BJ (cell line): ENCODE measurements at places on chromosomes 16 and 17.
A peak's percentile ranks its signal among the peaks of the same experiment; 100 is the strongest.

GRCh38 chr17:2090804-2091534 is 36.1 kb downstream of the HIC1 start:
- peak; percentile 83 for DNase-seq

GRCh38 chr17:13797863-13798262 is 196.1 kb upstream of the HS3ST3A1 start:
- no peak for DNase-seq

- DNase-seq: no peak
Observed at GRCh38 chr16:10929853-10930754, 12.2 kb downstream of the DEXI start.

GRCh38 chr16:55470533-55471371 is 8.2 kb upstream of the MMP2 start:
- DNase-seq: no peak

- no peak for DNase-seq
Observed at GRCh38 chr17:4648741-4649140, 7.3 kb upstream of the ALOX15 start.

DNA sequence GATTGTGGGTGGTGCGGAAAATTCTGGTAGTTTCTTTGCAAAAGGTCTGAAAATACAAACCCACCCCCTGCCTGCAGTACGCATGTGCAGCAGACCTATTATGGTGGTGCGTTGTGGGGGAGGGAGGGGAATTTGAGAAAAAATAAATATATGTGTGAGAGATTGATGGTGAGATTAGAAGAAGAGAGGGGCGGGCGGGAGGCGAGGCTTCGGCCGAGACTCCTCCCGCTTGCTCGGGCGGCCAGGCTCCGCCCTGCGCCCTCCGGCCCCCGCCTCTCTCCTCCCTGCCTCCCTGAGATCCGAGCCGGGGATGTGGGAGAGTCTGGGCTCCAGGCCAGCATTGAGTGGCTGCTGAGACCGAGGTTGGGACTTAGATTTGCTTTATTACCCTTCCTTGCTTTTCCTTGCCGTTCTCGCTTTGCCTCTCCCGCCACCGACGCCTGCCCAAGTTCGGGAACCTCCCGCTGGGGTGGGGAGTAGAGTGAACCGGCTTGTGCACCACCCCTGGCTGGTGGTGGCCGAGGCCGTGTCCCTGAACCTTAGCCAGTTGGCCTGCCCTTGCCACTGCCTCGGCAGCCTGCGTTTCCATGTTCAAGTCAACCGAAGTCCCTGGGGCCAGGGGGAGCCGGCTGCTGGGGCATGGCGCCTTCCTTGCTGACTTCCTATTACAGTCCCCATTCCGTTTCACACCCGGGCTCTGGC is 956 bp upstream of the CHD3 start:
- DNase-seq: peak; percentile 88

- no peak for DNase-seq
Observed at GRCh38 chr16:65713181-65713808, 591.4 kb upstream of the CDH11 start.

GRCh38 chr16:10600782-10601443 is 20.5 kb upstream of the EMP2 start:
- no peak for DNase-seq

GRCh38 chr17:21272881-21273792 is 11.4 kb upstream of the MAP2K3 start:
- DNase-seq: no peak

- no peak for DNase-seq
Observed at GRCh38 chr17:40460968-40461731, 17.9 kb downstream of the IGFBP4 start.

DNA sequence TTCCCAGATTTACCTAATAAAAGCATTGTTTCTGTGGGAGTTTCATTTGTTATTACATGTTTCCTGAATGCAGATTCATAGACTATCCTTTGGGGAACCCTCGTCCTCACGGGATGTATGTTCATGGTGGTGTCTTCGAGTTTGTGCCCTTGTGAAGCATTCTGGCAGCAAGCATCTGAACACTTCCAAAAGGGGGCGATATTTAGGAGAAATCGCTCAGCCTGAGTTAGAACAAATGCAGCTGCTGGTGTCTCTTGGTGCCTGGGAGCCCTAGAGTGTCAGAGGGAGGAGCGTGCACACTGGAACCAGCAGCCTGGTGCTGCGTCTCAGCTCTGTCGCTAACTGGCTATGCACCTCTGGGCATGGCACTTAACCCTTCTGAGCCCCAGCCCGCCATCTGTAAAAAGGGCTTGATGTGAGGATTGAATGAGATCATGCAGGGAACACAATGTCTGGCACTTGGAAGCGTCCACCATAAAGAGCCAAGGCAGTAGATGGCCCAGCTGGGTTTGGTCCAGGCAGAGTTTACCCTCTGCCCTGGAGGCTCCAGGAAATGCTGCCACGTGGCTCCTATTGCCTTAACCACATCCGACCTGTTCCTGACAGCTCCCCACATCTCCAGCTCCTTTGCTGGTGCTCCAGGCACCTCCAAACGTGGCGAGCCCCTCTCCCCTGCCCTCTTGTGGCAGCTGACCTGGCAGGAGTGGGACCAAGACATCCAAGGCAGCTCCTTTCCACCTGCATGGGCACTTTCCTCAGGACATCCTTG is 25.0 kb upstream of the C16orf78 start:
- DNase-seq: no peak

DNA sequence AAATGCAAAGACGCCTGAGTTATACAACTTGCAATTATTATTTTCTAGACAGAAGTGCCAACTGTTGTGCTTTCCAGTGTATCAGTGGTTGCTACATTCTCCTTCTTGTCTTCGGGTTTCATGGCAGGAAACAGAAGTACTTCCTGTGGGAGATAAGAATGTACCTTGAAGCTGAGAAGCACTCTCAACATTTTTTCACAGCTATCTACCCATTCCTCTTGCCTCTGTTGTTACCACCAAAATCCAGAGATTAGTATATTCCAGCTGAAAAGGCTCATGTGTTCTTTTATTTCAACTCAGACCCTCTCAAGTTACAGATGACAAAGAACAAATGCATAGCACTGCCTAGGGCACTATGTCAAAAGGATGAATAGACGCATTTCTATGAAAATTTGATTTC is 4.8 kb upstream of the ADAT1 start:
- DNase-seq: no peak

- no peak for DNase-seq
Observed at GRCh38 chr17:72359811-72360210, 239.0 kb downstream of the SOX9 start.
